A549 treated with Hydrocortisone at 1 μM for 4 hours (cell line): ENCODE measurements at places on chromosomes 12 and 14. TPM values are rescaled to one million over a fixed set of nuclear protein-coding genes. Genes with fewer than 3 reads are reported as not detected.

SINHCAF gene
- total RNA-seq, result 35.1 to 51.6 TPM (median 39.1 TPM) in 5 replicates

FAM186B gene
- 0.05 to 0.16 TPM (median 0.13 TPM) in 5 replicates for total RNA-seq

BIN2 gene
- 0.09 to 0.25 TPM (median 0.14 TPM) in 5 replicates for total RNA-seq

CMA1 gene
- total RNA-seq, result not detected in 5 replicates

NXPH4 gene
- 4.1 to 6.0 TPM (median 5.1 TPM) in 5 replicates for total RNA-seq

OAS1 gene
- total RNA-seq, result 27.1 to 42.4 TPM (median 35.3 TPM) in 5 replicates

SMCO2 gene
- total RNA-seq, result 0.25 TPM in 1 of 5 replicates, not detected in the others

LRRC43 gene
- 0.09 to 0.52 TPM (median 0.13 TPM) in 4 of 5 replicates, not detected in the other for total RNA-seq

KRT75 gene
- total RNA-seq, result 0.07 to 0.18 TPM (median 0.09 TPM) in 5 replicates

FITM1 gene
- total RNA-seq, result 0.13 to 0.18 TPM (median 0.14 TPM) in 3 of 5 replicates, not detected in the others
